OCI-M1 (cell line): ENCODE measurements at places on chromosomes 4 and X.

DNA sequence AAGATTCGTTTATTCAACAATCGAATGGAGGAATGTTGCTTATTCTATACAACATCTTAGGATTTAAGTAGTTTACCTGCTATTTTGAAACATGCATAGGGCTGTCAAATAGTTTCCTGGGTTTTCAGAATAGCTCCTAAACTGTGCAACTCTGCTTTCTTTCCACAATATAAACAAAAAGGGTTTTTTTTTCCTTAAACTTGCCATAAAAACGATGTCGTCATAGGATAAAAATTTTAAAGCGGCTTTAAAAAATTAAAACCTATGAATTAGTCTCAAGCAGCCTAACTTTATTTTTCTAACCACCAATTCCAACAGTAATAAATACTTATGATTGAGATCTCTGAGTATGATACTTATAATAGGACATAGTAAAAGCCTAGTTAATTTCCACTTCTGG is 21.6 kb upstream of the STIM2 start:
- no peak for DNase-seq

DNA sequence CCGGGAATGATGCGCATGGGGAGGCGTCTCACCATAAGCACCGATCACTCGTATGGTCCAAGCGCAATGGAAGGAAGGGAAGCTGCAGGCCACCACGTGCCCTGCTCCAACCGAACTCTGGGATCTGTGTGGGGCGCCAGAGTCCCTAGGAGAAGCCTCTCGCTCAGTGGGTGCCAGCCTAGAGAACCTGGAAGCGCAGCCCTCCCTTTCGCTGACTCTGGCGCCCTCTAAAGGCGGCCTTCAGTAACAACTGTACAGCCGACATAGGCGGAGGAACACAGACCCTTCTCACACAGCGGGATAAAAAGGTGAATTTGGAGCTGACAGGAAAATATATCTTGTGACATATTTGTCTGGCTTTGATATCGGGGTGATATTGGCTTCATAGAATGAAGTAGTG is 76.0 kb downstream of the INTS6L start:
- peak; percentile 62 for DNase-seq

- DNase-seq = no peak
Observed at GRCh38 chr4:157880761-157881160, 292.1 kb downstream of the GASK1B start.

DNA sequence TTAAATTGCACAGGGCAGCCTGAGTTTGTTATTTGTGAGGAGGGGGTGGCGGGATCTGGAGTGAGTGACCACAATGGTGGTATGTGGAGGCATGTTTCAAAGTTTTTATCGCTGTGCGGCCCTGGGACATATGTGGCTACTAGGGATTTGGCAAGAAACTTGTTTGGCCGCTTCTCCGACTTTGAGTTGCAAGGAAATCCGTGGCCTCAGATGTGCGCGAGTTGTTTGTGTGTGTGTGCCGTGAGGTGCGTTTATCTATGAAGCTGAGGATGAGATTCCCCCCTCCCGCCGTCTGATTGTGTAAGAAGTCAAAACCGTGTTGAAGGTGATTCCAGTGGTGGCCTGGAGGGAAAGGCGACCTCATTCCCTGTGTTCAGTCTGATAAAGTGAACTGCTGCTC is 1.4 kb downstream of the JADE3 start:
- peak; percentile 37 for DNase-seq

DNA sequence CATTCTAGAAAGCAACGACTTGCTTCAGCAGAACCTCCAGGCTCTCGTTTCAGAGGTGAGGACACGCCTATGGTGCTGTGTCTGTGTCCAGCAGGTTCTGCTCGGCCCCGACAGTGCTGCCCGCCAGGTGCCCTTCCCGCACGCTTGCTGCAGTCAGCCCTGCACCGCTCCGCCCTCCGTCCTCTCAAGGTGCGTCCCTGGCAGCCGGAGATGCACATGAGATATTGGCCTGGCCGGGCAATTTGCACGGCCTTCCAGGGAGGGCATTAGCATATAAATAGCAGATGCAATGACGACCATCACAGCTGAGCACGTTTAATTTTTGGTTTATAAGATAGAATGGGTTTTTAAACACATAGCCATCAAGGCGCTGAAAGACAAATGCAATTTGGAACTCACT is 14.4 kb downstream of the UVSSA start:
- no peak for DNase-seq

GRCh38 chr4:81348086-81348777 is 123.5 kb downstream of the RASGEF1B start:
- DNase-seq = no peak

DNA sequence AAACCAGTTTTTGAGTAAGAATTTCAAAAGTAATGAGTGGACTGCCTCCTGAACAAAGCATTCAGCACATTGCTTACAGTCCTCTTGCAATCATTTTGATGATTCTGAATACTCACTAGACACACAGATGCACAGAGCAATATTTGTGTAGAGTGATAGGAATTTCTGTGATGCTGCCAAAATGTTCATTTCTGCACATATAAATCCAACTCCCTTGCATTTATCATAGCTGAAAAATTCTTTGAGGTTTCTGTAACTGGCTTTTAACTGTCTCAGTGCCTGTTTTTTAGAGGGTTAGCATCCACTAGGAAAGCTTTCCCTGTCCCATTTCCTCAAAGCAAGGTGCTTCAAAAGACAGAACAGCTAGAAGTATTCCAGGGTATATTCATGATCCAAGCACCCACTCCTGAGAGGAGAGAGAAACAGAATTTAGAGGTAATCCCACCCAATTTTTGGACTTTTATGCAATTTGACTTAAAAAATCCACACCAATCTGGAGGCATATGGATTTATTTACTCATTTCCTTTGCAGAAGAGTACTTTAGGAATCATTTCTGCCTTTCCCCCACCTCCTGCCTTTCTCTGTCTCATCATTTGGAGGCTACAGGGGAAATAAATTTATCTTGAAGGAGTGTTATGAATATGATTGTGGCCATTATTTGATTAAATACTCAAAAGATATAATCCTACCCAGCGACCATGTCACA is 234.5 kb upstream of the SLIT2 start:
- DNase-seq = no peak

DNA sequence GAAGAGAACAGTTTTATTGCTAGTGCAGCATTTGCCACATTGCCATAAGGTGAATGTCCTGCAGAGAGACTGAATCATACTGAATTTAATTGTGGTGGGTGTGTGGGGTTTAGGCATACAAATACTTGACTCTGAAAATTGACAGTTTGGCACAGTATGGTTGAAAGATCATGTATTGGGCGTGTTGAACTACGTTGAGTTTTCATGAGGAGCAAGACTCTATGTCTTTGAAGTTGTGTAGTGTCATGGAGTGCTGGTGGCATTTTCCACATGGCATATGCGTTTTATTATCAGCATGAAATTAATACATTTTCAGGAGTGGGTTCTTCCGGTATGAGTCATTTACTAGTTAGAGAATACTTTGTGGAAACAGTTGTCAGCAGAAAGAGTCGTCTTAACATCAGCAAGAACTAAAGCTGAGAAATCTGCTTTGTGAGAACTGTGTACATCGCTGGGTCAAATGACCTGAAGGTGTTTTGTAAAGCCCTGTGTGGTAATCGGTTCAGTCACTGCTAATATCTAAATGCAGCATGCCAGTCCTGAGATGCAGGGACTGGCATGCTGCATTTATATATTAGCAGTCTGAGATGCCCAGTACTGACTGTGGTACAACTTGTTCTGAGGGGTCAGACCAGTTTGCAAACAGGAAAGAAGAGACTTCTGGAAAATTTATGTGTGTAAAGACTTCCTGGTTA is 50.3 kb downstream of the ARHGAP10 start:
- no peak for DNase-seq

DNA sequence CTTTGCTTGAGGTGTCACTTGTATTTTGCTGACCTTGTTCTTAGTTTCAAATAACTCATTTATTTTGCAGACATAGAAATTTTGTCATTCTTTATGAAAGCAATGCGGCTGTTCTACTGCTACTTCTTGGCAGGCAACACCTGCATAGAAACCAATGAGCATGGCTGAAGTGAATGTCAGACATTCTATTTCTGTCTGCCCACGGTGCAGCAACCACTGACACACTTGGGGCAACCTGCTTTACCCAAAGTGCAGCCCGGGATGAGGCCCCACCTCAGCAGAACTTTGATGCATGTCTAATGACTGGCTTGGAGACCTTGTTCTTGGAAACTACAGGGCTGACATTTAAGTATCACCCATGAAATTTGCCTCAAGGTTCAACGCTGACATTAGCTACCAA is 93.6 kb downstream of the RBM47 start:
- no peak for DNase-seq

DNA sequence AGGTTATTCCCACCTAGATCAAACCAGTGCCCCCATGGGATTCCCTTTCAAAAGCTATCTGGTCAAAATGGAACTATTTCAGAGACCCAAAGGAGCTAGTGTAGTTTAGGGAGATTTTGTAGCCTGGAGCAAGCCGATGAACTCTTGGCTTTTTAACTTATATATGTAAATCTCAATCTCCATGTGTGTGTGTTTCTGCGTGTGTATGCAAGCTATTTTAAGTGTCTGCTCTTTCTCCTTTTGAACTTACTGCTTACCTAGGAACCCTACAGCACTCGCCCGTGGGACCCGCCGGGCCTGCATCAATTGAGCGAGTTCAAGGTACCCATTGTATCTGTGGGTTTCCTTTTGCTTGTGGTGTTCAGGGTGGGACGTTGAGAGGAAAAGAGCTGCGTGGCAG is 10.4 kb downstream of the CSTF2 start:
- no peak for DNase-seq

DNA sequence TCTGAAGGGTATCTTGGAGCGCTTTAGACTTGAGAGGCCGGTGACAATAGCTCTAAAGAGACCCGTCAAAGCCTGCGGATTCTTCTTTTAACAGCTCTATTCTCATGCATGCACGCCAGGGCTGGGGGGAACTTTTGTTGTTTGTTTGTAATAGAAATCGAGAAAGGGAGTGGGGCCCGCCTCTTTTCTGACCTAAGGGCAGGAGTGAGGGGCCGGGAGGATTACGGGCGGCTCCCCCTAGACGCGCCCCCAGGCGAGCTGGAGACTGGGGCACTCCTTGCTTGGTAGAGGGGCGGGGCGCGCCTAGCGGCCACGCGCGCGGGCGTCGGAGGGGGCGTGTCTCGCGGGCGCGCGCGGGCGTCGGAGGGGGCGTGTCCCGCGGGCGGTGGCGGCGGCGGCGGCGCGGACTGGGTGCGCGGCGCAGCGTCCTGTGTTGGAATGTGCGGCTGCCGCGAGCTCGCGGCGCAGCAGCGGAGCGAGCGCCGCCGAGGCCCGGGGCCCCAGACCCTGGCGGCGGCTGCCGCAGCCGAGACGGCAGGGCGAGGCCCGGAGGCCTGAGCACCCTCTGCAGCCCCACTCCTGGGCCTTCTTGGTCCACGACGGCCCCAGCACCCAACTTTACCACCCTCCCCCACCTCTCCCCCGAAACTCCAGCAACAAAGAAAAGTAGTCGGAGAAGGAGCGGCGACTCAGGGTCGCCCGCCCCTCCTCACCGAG is at the start of gene REST:
TSS of gene REST (plus strand) at position 412 of the 717 bp plus-strand sequence. CDS start 2,739 bp downstream, outside the sequence.
- DNase-seq = peak; percentile 79

- DNase-seq = no peak
Observed at GRCh38 chr4:25361253-25361652, 15.8 kb upstream of the ANAPC4 start.

DNA sequence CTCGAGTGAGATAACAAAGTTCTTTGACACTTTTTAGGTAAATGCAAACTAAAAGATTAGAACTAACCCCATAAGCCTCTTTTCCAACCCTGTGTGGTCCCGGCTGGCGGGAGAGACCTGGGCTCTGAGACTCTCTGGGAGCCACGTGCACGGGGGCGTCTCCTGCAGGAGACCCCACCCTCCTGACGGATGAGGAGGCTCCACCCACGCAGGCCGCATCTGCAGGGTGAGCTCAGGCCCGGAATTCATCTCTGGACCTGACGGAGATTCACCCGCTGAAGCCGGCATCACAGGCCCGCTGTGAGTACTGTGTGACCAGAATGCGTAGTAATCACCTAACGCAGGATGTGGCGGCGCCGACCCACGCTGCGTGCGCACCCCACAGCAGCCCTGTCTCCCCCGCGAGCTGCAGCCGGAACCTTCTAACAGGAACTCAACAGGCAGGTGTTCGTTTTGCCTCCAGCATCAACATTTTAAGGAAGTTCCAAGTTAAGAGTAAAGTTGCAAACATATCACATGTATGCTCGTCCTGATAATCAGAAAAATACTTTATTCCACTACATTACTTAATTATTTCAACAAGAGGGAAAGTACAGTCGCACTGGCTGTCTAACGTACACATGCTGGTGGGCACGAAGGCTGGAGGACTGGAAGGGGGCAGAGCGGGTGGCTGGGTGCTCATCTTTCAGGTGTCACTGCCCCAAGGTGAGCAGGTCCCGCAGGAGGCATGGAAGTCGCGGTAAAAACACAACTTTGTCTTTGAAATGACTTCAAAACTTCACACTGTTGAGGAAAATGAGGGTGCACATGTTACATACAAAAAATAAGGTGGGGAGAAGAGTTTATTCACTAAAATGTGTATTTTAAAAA is 44.5 kb downstream of the FGFRL1 start:
- DNase-seq = no peak

- DNase-seq = no peak
Observed at GRCh38 chr4:40804598-40804997, 54.8 kb downstream of the NSUN7 start.

DNA sequence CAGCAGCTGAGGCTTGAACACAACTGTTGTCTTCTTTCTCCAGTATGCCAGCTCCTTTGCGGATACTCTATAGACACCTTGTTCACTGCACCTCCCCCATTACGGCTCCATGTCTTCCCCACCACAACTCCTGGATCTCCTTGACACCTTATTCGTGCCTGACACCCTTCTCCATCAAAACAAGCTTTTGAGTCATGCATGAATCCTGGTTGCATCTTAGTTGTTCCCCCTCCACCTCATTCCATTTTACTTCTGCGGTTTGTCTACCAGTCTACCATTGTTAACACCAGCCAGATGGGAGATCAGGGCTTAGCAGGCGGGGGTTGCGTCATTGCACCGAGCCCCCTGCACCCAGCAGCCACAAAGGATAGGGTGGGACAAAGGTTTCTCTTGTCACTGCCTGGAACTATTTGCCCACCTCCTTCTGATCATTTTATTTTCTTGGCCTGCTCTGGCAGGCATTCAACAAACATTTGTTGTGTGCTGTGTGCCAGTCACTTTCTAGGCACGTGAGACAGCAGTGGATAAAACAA is 2.0 kb upstream of the CDK16 start:
- DNase-seq = no peak

DNA sequence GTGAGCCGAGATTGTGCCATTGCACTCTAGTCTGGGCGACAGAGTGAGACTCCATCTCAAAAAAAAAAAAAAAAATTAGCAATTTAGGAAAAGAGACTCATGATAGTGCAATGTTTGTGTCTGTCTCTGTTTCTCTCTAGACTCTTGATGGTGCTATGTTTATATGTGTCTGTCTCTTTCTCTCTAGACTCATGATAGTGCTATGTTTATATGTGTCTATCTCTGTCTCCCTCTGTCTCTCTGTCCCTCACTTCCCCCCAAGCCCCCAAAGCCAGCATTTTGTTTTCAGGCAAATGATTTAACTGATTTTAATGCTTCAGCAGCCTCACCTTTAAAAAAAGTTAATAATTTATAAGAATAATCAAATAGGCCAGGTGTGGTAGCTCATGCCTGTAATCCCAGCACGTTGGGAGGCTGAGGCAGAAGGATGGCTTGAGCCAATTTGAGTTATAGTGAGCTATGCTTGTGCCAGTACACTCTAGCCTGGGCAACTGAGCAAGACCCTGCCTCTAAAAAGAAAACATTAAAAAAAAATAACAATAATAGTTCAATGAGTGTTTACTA is 6.9 kb downstream of the MOB1B start:
- no peak for DNase-seq

- DNase-seq = no peak
Observed at GRCh38 chr4:83865417-83866150, 329.7 kb downstream of the GPAT3 start.

GRCh38 chr4:37735578-37735977 is 49.4 kb upstream of the RELL1 start:
- DNase-seq = no peak
